T-cell (primary cell): ENCODE measurements at places on chromosomes 11 and 22.

DNA sequence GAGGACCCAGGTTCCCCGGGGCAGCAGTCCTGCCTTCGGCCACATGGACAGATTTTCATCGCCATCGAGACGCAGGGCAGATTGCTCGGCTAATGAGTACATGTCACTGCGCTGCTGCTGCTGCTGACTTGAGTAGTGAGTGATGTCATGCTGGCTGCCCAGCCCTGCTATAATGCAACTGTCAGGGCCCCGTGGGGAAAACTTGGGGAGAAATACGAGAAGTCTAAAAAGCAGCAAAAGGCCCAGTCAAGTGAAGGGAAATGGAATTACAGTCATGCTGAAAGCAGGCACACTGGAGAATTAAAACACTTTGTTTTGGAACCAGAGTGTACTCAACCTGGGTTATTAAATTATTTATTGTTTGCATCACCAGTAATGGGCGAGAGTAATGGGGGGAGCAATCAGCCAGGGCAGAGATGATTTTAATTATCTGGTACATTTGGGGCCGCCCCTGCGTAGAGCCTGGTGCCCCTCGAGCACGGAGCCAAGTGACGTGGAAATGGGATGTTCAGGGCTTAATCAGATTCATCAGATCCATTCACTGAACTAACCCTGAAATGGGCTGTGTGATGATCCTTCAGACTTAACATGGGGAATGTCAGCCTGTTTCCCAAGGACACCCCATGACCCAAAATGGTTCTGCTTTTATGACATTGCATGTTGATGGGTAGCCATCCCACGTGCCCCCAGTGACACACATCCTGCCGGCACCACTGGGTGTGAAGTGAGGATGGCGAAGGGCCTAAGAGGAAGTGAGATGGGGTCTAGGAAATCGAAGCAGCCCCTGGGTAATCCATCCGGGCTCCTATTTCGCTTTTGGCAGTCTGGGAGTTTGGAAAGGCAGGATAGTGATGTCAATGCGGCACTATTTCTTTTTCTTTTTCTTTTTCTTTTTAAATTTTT is 241.6 kb upstream of the CADM1 start:
- DNase-seq = no peak

- DNase-seq = no peak
Observed at GRCh38 chr11:1024597-1025409, 11.7 kb downstream of the MUC6 start.

DNA sequence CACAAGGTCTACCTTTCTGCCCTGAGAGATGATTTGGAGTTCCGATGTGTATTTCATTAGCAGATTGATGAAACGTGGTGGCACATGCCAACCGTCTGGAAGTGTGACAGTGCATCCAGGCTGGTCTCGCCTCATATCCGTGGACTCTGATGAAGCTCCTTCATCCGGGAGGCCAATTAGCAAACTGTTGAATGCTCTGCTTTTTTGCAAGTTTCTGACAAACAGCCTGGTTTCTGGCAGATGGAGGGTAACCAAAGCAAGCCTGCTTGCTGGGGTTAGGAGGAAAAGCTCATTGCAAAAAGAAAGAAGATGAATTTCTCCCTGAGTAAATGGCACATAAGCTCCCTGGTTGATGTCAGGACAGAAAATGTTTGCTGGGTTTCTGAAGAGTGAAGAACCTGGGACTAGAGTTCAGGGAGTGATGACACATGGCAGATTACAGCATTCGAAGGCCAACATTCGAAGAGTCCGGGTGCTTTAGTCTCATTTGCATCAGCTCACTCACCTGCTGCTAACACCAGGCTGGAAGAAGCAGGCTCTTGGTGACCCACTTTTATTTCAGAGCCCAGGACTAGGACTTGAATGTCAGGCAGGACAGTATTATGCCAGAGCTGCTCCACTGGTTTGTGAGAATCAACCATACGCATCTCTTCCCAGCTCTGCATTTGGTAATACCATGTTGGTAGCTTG is 135.9 kb upstream of the TTC12 start:
- DNase-seq = no peak

- DNase-seq = no peak
Observed at GRCh38 chr22:36398601-36399471, 11.1 kb upstream of the MYH9 start.

DNA sequence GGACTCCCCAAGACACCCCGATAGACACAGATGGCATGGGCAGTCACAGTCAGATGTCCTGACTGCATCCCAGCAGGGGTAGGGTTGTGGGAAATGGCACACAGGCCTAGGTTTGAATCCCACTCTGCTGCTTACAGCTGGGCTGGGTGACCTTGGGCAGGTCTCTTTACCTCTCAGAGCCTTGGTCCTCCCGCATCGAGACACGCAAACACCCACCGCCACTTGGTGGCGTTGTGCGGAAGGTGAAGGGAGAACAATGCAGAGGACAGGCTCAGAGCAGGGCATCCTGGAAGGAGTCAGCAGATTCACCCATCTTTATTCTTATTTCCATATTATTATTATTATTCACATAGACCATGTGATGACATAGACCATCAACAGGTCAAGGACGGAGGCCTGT is 140.5 kb downstream of the MIAT start:
- DNase-seq = no peak

DNA sequence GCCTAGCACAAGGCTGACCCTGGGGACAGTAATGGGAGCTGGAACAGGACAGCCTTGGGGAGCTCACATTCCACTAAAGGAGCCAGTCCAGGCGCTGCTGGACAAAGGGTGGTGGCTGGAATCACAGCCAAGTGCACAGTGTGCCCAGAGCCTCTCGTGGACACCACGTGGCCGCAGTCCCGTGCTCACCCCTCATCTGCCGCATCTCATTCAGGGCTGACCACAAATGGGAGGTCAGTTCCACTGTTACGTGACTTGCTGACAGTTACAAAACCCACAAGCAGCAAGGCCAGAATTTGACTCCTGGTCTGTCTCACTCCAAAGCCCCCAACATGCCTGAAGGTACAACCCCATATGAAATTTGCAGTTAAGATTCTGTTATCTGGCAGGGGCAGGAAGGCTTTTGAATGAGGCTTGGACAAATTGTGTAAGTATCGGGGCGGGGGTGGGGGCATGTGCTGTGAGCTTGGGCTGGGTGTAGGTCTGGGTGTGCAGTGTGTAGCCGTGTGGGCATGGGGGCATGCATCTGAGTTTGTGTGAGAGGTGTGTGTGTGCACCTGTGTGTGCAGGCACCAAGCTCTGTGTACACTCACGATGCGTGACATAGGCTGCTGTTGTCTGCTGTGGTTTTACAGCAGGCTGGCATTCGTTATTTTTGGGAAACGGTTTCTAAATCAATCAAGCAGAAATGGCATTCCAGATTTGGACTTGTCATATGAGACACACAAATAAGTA is 301.7 kb downstream of the BRD1 start:
- no peak for DNase-seq

- no peak for DNase-seq
Observed at GRCh38 chr11:57873196-57873911, 111.8 kb downstream of the CTNND1 start.

DNA sequence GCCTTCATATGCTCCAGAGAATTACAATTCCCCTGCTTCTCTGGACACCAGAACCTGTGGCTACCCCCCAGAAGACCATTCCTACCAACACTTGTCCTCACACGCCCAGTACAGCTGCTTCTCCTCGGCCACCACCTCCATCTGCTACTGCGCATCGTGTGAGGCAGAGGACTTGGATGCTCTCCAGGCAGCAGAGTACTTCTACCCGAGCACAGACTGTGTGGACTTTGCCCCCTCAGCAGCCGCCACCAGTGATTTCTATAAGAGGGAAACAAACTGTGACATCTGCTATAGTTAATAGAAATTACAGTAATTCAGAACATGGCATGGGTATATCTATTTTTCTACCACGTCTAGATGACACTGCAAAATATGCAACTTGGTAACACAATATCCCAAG is 9.8 kb downstream of the POU2AF3 start:
- DNase-seq = no peak

- no peak for DNase-seq
Observed at GRCh38 chr11:88950975-88951374, 114.8 kb downstream of the GRM5 start.

DNA sequence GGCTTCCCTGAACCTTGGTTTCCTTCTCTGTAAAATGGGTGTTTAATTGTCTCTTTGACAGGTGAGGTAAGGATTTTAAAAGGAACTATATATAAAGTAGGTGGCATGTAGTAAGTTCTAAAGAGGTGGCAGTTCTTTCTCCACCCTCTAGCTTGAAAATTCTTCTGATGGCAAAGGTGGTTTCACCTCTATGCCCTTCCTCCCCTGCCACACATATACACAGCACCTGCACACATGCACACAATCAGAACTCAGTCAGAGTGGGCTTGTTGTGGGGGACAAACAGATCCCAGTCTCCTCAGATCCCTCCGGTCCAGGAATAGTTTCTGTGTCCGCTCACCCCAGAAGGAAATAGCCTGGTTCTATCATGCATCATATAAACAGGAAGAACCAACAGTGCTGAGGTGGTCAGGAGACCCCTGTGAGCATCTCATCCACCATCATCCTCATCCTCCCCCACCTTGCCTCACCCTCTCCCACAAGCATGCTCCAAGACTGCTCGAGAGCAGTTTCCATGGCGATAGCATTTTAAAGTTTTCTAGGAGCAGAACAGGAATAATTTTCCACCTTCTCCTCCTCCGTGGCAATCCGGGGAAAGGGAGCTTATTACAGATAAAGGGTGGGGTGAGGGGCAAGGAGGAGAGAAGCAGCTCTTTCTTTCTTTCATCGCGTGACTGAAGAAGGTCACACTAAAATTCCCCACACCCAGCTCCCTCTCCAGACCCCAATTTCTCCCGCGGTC is 123.6 kb downstream of the CHST1 start:
- no peak for DNase-seq

DNA sequence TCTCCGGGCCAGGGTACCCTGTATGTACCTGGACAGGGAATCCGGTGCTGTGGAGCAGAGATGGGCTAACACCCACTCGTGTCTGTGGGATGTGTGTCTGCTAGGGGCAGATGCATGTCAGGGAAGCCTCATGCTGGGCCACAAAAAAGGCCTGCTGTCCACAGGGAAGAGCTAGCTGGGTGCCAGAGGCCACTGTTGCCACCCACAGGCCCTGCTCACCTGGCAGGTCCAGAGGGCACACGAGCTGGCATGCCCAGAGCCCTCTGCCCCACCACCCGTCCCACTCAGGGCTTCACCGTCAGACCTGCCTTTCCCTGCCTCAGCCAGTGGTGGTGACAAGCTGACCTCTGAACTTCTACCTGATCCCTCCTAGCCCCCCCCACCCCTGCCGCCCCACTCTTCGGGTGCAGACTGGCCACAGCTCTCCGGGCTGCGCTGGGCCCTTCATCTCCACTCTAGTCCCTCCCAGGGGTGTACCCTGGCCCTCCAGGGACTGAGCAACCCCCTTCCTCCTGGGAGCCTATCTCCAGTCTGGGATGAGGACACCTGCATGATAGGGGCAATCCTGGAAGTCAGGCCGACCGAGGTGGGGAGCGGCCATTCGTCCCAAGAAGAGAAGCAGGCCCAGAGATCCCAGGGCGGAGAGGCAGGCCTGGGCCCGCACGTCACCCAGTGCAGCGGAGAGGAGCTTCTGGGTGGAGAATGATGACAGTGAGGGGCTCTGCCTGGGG is 1.4 kb downstream of the SLC25A22 start:
- no peak for DNase-seq

DNA sequence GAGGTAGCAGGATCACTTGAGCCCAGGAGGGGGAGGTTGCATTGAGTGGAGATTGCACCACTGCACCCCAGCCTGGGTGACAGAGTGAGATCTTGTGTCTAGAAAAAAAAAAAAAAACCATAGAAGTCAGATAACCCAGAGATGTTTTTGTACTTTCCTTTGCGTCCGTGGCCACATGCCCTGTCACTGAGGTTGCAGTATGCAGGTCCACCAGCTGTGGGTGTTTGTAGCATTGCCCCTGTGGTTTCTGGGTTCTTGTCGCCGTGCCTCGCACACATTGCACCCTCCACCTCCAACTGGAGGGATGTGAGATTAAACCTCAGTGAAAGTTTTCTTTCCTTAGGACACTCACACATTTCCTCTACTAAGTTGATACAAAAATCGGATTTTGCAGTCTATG is 70.3 kb downstream of the TNRC6B start:
- peak; percentile 77 for DNase-seq

DNA sequence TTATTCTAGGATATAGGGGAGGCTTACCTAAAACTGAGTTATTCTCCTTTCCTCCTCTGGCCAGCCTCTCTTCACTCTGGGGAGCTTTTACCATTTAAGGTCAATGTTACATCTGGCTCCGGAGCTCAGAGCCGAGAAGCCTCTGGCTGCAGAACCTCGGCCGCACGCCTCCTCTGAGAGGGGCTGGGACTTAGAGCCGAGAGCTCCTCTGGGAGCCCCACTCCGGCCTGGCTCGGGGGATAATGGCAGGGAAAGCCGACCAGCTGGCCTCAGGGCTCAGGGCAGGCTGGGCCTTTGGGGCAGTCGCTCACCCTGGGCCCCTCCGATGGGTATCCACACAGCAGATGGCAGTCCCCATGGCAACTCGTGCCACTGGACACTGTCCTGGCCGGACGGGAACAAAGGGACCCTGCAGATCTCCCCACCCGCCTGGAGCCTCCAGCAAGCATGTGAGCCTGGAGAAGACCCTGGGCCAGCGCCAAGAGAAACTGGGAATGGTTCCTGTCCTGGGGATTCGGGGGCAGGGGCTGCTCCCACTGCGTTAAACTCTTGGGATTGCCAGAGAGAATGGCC is at the start of gene IRAG1:
TSS of gene IRAG1 (minus strand) at position 247 of the 573 bp plus-strand sequence. CDS start at position 94, 153 bp downstream.
- no peak for DNase-seq

- no peak for DNase-seq
Observed at GRCh38 chr11:9008011-9008550, 4.3 kb upstream of the NRIP3 start.

- peak; percentile 77 for DNase-seq
Observed at GRCh38 chr22:38868886-38869381, 3.1 kb downstream of the CBX6 start.

- no peak for DNase-seq
Observed at GRCh38 chr22:44889255-44889878, 120.4 kb downstream of the PHF21B start.

DNA sequence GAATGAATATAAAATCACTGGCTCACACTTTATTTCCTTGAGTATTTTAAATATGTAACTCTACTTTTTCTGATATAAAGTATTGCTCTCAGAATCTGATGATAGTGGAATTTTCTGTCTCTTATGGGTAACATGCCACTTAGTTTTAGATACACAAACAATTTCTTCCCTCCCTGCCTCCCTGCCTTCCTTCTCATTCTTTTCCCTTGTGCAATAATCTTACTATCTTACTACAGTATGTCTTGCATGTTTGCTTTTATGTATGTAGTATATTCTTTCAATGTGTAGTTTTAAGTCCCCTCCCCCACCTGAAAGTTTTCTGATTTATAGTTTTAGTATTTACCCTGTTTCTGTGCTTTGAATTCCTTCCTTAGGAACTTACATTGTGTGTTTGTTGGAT is 48.4 kb downstream of the INSC start:
- DNase-seq = no peak

GRCh38 chr11:35848616-35849015 is 95.2 kb upstream of the LDLRAD3 start:
- no peak for DNase-seq

DNA sequence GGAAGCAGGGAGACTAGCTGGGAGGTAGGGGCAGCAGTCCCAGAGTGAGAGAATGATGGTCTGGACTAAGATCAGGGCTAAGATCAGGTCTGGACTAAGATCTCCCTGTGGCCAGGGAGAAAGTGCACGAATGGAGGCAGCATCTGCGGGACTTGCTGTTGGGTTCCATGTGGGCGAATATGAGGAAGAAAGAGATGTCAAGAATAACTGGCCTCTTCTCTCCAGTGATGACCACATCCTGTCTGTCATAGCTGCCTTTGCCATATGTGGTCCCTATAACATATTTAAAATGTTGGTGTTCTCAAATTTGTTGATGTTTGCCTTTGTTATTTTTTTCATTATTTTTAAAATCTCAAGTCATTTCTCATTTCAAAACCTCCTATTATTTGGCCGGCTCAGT is 27.4 kb upstream of the CXCR5 start:
- no peak for DNase-seq
